WTC11 (cell line): ENCODE measurements at places on chromosomes 5 and 9.

- DNase-seq = no peak
Measured at GRCh38 chr9:114170771-114171461, 15.6 kb downstream of the COL27A1 start.

- DNase-seq = no peak
Measured at GRCh38 chr5:170599756-170600155, 95.9 kb downstream of the KCNIP1 start.

DNA sequence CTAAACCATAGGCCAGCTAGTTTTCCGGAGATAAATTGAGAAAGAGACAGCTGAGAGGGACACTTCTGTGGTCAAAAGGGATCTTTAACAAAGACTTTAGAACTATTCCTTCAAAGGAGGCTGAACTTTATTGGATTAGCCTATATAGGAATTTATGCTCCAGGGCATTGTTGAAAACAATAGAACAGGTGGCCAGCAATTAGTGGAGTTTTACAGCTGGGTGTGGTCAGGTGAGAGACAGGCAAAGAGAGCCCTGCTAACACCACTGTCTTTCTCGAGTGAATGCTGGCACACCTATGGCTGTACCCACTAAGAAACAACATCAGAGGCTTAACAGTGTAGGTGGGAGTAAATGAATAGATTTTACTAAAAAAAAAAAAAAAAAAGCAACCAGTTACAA, 16.7 kb upstream of the TLR4 start:
- DNase-seq = no peak

DNA sequence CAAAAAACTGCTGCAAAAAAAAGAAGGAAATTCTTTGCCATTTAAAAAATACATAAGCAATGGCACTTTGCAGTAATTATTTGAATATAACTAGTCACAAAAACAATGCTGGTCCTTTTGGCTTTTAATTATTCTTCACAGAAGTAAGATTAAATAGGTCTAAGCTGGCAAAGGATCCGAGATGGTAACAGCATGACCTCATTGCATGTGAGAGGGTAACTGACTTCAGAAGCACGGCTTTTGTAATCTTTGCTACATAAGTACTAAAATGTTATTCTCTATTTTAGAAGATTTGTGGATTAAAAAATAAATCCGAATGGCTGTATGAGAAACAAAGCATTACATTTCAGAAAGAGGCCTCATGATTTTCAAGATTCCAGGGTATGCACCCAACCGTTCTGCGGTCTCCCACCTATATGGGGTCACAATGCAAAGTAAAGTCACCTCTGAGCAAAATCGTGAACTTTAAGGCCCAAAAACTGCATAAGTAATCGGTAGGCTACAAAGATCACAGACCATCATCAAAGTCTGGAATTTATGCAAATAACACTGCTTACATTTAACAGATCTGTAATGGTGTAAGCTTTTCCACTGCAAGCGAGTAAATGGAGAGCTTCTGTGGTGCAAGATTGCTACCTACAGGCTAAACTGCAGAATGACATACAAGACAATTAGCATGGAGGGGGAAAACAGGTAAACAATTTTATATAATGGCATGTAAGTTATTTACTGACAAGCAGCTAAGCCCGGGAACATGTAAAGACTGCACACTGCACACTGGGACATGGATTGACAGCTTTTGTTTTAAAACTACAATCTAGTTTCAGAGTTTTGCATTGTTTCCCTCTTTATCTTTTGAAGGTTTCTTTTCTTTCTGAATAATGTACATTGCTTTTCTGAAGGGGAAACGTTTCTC, 231.6 kb downstream of the SLF1 start:
- no peak for DNase-seq

GRCh38 chr5:110460837-110461236, 265.6 kb downstream of the TMEM232 start:
- no peak for DNase-seq

DNA sequence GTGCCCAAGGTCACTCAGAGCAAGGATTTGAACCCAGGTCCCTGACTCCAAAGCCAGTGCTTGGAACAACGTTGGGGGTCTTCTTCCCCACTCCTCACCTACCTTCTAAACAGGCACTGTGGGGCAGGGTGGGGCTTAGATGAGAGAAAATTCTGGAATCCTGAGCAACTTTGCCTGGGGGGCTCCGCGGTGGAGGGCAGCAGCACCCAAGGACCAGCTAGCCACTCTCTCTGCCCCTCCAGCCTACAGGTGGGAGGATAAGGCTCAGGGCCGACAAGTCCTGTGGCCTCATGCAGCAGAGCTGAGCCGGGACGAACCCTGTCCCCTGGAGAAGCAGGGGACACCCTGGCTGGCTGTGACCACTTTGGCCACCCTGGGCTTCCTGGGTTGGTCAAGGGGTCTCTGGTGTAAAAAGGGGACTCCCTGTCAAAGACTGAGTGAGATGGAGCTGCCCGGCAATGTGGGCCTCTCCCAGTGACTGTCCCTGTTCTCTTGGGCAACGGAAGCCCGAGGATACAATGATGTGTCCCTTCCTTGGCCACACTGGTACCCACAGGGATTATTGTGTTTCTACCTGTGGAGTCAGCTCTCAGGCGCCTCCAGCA, 26.5 kb downstream of the CEL start:
- no peak for DNase-seq

DNA sequence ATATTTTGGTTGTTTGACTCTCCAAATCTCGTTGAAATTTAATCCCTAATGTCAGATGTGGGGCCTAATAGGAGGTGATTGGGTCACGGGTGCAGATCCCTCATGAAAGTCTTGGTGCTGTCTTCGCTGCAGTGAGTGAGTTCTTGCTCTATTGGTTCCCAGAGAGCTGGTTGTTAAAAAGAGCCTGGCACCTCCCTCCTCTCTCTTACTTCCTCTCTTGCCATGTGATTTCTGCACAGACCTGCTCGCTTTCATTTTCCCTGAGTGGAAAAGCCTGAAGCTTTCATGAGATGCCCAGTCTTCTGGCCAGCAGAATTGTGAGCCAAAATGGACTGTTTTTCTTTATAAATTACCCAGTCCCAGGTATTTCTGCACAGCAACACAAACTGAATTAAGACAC, 221.6 kb downstream of the MAT2B start:
- DNase-seq = no peak

- no peak for DNase-seq
Measured at GRCh38 chr5:151006704-151007334, 13.6 kb upstream of the GPX3 start.

DNA sequence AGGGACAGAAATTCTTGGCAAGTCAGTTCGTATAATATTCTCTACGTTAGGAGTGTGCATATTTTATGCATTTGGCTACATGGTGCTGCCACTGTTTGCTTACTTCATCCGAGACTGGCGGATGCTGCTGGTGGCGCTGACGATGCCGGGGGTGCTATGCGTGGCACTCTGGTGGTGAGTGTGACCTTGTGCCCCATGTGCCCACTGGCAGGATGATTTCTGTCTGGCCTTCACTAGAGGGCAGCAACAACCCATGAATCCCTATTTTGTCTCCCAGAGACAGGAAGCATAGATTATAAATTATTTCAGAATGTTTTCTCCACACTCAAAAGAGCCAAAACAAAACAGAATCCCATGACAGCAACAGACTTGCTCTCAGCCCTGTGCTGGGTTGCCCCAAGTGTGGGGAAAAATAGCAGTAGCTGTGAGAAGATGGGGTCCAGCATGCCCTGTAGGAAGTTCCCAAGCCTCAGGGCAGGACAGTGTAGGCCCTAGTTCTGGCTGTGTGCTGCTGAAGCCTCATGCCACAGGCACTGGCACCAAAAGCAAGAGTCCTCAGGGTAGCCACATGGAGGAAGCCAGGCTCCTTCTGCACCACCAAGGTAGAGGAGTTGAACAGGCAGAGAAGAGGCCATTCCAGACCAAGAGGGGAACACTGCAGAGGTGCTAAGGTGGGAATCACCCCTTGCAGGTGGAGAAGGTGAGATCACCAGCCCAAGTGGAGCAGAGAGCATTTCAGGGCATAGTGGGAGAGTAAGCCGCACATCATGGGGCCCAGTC, 16.0 kb downstream of the SLC22A5 start:
- DNase-seq = no peak
